ENCODE measurements at places on chromosomes 6 and 20.

- DNase-seq: no peak
Observed at GRCh38 chr20:45444050-45444449, 25.5 kb upstream of the WFDC2 start.

GRCh38 chr20:58970146-58970545 is 10.9 kb upstream of the NELFCD start:
- no peak for DNase-seq

GRCh38 chr6:160259598-160259997 is 977 bp upstream of the SLC22A2 start:
- DNase-seq: no peak

- no peak for DNase-seq
Observed at GRCh38 chr6:89596056-89596455, 42.5 kb downstream of the LYRM2 start.

DNA sequence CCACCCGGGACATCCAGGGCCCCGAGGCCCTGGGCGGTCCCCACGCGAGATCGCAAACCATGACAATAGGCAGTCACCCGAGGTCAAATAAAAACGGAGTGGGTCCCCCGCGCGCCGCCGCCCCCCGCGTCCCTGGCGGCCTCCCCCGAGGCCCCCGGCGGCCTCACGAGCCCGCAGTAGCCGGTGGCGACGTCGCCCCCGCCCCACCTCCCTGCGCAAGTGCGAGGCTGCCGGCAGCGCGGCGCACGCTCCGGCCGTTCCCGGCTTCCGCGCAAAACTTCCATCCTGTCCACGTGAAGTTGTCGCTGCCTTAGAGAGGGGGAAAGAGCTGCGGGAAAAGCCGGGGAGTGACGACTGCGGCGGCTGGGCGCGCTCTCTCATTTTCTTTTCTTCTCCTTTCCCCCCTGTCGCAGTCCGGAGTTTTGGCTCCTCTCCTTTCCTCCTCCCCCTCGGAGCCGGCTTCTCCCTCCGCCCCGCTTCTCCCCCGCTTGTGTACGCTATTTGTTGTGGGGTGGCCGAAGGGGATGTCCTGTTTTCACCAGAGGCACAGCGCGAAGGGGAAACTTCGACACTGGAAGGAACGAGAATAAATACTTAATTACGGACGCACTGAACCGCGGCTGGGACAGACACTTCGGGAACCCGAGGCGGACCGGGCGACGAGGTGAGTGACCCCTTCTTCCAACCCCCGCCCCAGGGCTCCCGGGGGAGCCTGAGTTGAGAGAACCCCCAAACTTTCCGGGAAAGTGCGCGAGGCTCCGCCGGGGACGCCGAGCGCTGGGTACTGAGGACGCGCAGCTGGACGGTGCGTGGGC is at the start of gene EYA4:
EYA4 (plus strand) TSS at position 272 of the 815 bp plus-strand sequence. CDS start 33,424 bp downstream, outside the sequence.
- no peak for DNase-seq

Data from NCI-H1105 (cell line).